Esophagus squamous epithelium (tissue), 5 donors: ENCODE measurements at places on chromosomes 13 and 19. TPM values are rescaled to one million over a fixed set of nuclear protein-coding genes. Genes with fewer than 3 reads are reported as not detected.

- H3K36me3 ChIP-seq: peaks cover 33% of the 10 kb centered on the region
- H3K4me3 ChIP-seq: peak overlapping the region; percentile 93
- H3K4me1 ChIP-seq: peaks cover 43% of the 10 kb centered on the region
- H3K27me3 ChIP-seq: peaks cover 45% of the 10 kb centered on the region
Measured at GRCh38 chr19:48445256-48445605, 552 bp upstream of the GRWD1 start.

- H3K36me3 ChIP-seq: no peaks in the 10 kb centered on the region
- H3K4me3 ChIP-seq: no peak overlapping the region
- peaks cover 17% of the 10 kb centered on the region for H3K4me1 ChIP-seq
- no peak for DNase-seq
- H3K27ac ChIP-seq: peak overlapping the region; percentile 84
- no peaks in the 10 kb centered on the region for H3K27me3 ChIP-seq
Measured at GRCh38 chr13:79937311-79937710, 403.6 kb downstream of the SPRY2 start.

RASAL3 gene
- 3.0 TPM for total RNA-seq

PRRG2 gene
- 9.3 TPM for total RNA-seq

DNA sequence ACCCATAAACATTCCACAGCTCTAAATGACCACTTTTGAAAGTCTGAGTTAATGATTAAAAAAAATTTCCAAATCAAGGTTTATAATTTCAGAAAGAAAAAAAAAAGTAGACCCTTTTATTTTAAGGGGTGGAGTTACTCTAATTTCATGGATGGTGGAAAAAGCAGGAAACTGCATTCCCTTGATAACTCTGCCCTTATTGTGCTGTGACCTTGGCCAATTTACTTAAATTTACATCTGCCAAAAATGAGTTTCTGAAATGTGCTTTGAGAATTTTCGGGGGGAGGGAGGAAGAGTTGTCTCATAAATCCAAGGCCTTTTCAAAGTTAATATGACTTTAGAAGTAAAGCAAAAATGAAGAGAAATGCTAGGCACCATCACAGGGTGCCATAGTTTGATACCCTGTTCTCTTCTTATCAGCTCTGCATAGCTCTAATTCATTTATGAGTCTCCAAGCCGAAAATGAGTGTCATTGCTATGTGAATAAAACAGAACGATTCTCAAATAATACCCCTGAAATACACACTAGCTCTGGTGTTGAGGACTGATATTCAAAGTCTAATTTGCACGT, 367.0 kb downstream of the DACH1 start:
- H3K36me3 ChIP-seq: no peaks in the 10 kb centered on the region
- no peaks in the 10 kb centered on the region for H3K4me1 ChIP-seq
- H3K27me3 ChIP-seq: no peaks in the 10 kb centered on the region
- no peak overlapping the region for H3K4me3 ChIP-seq

ZFR2 gene
- total RNA-seq: not detected

DNA sequence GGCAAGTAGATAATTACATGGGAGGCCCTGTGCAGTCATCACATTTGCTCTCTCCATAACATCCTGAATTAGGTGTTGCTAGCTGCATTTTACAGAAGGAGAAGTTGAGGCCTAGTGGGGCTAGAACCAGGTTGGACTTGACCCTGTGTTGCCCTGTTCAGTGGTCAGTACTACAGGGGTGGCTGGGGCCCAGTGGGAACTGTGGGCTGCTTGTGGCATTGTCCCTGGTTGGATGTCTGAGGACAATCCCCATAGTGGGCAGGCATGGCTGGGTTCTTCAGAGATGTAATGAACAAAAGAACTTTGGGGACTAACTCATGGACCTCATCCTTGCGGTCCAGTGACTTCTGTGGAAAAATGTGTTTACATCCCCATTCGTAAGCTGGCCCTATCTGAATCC, 38.9 kb downstream of the MTUS2 start:
- H3K27me3 ChIP-seq: peaks cover 32% of the 10 kb centered on the region
- H3K36me3 ChIP-seq: no peaks in the 10 kb centered on the region
- no peak overlapping the region for H3K27ac ChIP-seq
- no peaks in the 10 kb centered on the region for H3K4me1 ChIP-seq
- DNase-seq: no peak
- H3K4me3 ChIP-seq: no peak overlapping the region

DNA sequence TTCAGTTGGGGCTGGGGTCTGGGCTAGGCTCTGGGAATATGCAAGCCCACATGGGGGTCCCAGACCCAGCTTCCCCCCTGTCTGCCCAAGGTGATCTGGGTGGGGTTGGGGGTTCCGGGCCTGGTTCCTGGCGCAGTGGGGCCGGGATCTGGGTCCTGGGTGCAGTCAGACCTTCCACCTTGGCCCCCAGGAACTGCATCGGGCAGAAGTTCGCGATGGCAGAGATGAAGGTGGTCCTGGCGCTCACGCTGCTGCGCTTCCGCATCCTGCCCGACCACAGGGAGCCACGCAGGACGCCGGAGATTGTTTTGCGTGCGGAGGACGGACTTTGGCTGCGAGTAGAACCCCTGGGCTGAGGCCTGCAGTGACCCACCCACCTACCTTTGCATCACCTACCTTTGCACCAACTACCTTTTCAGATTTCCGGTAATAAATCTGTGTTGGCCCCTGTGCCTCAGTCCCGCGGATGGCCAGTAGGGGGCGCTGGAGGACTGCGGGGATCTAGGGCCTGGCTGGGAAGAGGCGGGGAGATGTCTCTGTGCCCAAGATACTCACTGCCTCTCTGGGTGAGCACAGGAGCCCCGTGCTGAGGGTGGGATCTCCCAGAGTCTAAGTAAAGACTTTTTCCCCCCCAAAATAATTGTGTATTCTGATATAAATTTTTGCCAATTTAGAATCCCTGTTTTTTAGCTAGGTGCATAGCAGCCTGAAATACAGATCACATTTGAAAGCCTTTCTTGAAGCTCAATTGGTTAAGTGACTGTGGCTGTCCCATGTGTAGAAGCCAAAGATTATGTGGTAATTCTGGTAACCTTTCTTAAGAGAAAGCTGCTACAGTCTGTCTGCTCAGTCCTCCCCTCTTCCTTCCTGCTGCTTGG, 11.5 kb upstream of the CYP4F3 start:
- H3K36me3 ChIP-seq: no peaks in the 10 kb centered on the region
- peak; percentile 16 for DNase-seq
- no peaks in the 10 kb centered on the region for H3K4me1 ChIP-seq
- H3K27ac ChIP-seq: no peak overlapping the region
- H3K27me3 ChIP-seq: no peaks in the 10 kb centered on the region

DNA sequence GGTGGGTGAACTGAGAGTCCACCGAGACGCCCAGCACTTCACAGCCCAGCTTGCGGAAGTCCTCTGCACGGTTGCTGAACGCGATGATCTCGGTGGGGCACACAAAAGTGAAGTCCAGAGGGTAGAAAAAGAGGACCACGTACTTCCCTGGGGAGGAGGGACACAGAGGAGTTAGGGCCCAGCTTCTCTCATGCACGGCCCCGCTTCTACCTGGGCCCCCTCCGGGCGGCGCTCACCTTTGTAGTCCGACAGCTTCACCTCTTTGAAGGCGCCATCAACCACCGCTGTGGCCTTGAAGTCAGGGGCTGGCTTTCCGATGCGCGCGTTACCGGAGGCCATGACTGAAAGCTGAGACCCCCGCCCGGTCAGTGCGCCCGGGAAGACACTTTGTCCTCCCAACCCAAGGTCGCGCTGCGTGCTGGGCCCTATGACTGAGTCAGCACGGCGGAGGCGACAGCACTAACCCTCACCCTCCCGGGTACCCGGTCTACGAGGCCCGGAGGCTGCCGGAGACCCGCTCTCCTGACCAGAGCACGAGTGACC, 606 bp downstream of the PRDX2 start:
- H3K27ac ChIP-seq: peak overlapping the region; percentile 65
- H3K4me1 ChIP-seq: peaks cover 46% of the 10 kb centered on the region
- H3K36me3 ChIP-seq: peaks cover 39% of the 10 kb centered on the region
- H3K27me3 ChIP-seq: no peaks in the 10 kb centered on the region
- no peak for DNase-seq
